Right atrium auricular region (tissue), 2 donors: ENCODE measurements at places on chromosomes 11 and 22. TPM values are rescaled to one million over a fixed set of nuclear protein-coding genes. Genes with fewer than 3 reads are reported as not detected.

The OR8U1 gene
- total RNA-seq = not detected

DNA sequence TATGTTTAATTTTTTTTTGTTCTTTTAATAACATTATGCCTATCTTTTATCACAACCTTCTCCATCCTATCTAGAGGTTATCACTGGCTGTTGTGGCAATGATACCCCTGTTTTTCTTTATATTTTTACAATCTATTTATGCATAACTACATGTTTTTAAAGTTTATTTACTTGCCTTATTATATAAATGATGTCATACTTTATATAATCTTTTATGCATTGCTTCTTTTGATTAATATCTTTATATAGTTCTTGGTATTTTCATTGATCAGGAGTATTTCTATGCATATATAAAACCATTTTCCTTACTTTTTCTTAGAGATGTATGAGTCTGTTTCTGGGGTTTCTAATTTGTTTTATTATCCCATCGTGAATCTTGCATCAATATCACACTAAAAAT is 719.8 kb upstream of the RAG2 start:
- no peaks in the 10 kb centered on the region for H3K4me1 ChIP-seq
- no peak overlapping the region for H3K4me3 ChIP-seq
- DNase-seq = no peak
- no peak overlapping the region for H3K27ac ChIP-seq
- no peaks in the 10 kb centered on the region for H3K27me3 ChIP-seq

- H3K4me3 ChIP-seq = peak overlapping the region; percentile 75
- peak overlapping the region; percentile 100 for H3K27ac ChIP-seq
- no peaks in the 10 kb centered on the region for H3K27me3 ChIP-seq
- peak; percentile 81 for DNase-seq
- H3K4me1 ChIP-seq = peaks cover 38% of the 10 kb centered on the region
- peaks cover 53% of the 10 kb centered on the region for H3K36me3 ChIP-seq
Measured at GRCh38 chr11:65506772-65507505, 8.1 kb downstream of the MALAT1 start.

GRCh38 chr11:119673759-119674336 is 55.2 kb downstream of the NECTIN1 start:
- H3K4me1 ChIP-seq = peaks cover 25% of the 10 kb centered on the region
- no peak overlapping the region for H3K27ac ChIP-seq
- H3K4me3 ChIP-seq = no peak overlapping the region

DNA sequence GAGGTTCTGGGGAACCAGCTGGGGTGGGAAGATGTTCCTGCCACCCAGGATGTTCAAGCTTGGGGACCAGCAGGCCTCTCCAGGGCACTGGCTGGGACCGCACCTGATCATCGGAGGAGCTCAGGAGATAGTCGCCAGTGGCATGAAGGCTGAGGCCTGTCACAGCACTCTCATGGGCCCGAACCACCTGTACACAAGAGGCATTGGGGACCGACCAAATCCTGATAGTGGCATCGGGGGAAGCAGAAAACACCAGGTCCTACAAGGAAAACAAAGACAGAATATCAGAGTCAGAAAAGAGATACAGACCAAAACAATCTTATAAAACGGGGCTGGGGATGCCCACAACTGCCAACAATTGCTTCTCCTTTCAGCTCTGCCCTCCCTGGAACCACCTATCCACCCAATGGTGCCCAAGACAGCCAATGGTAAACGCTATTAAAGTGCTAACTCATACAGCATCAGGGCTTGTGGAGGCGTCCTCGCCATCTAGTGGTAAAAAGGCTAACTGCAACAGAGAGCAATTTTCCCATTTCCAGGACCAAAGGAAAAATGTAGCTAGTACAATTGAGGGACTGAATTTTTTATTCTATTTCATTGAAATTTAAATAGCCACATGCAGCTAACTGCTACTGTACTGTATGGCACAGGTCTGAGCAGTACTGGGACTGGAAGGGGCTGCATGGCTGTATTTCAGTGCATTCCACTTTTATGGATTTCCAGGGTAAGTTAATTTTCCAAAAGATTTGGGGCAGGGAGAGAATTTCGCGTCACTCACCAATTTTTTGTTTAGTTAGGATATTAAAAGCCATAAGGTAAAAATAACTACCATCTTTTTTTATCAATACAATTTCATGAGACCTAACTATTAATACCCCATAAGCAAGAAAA is 7.1 kb downstream of the PRPF19 start:
- peaks cover 3% of the 10 kb centered on the region for H3K4me1 ChIP-seq
- H3K36me3 ChIP-seq = peaks cover 77% of the 10 kb centered on the region
- no peaks in the 10 kb centered on the region for H3K27me3 ChIP-seq

The PGA5 gene
- 0.48 TPM for total RNA-seq

GRCh38 chr11:112881461-112881860 is 79.8 kb upstream of the NCAM1 start:
- DNase-seq = peak; percentile 85
- H3K36me3 ChIP-seq = no peaks in the 10 kb centered on the region
- peak overlapping the region; percentile 47 for H3K4me3 ChIP-seq

DNA sequence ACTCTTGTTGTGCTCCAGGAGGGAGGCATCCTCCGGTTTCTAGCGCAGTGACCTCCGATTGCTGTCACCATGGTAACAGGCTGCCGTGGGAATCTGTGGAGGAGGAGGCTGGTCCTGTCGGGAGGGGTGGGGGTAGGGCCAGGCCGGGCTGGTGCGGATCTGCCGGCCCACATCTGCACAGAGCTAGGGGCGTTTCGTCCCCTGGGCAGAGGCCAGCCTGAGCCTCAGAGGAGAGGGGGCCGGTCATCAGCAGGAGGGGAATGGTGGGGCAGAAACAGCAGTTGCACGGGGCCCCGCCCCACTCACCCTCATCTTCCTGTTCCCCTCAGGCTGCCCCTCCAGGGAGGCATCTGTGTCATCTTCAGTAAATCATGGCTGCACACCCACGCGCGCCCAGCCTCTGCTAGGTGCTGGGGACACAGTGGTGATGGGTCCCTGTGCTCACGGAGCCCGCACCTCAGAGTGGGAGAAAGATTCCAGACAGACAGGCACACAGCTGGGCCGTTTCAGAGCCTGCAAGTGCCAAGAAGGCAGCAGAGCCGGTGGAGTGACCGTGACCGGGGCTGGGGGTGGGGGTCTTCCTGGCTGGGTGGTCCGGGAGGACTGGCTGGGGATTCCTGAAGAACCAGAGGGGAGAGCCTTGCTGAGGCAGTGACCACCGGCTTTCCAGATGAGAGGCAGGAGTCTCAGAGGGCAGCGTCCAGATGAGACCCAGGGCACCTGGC is 120.5 kb downstream of the CACNA1I start:
- H3K27me3 ChIP-seq = no peaks in the 10 kb centered on the region
- no peak for DNase-seq
- no peak overlapping the region for H3K27ac ChIP-seq
- no peaks in the 10 kb centered on the region for H3K36me3 ChIP-seq
- H3K4me3 ChIP-seq = no peak overlapping the region

The KDM2A gene
- 37.3 TPM for total RNA-seq

DNA sequence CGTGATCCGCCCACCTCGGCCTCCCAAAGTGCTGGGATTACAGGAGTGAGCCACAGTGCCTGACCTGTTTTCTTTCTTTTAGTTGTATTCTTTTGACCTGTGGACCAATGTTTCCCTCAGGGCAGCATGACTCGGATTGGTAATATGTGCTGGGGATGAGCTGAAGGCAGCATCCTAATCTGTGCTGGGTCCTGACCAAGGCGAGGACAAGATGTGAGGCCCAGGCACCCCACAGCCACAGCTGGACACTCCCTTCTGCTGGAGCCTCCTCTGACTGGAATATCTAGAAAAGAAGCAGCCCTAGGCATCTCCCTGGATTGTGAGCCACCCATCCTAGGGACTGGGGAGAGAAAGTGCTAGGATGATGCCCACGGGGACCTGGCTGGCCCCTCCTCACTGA is 105.4 kb downstream of the PDE2A start:
- no peak overlapping the region for H3K27ac ChIP-seq
- no peaks in the 10 kb centered on the region for H3K4me1 ChIP-seq
- no peak overlapping the region for H3K4me3 ChIP-seq
- no peaks in the 10 kb centered on the region for H3K27me3 ChIP-seq

- peaks cover 14% of the 10 kb centered on the region for H3K27me3 ChIP-seq
- no peak overlapping the region for H3K4me3 ChIP-seq
- H3K27ac ChIP-seq = no peak overlapping the region
- no peaks in the 10 kb centered on the region for H3K36me3 ChIP-seq
- peaks cover 18% of the 10 kb centered on the region for H3K4me1 ChIP-seq
Measured at GRCh38 chr11:47592251-47592650, 2.0 kb downstream of the C1QTNF4 start.

- DNase-seq = no peak
- H3K4me1 ChIP-seq = no peaks in the 10 kb centered on the region
- no peaks in the 10 kb centered on the region for H3K27me3 ChIP-seq
Measured at GRCh38 chr11:94549146-94549545, 5.4 kb downstream of the FUT4 start.

DNA sequence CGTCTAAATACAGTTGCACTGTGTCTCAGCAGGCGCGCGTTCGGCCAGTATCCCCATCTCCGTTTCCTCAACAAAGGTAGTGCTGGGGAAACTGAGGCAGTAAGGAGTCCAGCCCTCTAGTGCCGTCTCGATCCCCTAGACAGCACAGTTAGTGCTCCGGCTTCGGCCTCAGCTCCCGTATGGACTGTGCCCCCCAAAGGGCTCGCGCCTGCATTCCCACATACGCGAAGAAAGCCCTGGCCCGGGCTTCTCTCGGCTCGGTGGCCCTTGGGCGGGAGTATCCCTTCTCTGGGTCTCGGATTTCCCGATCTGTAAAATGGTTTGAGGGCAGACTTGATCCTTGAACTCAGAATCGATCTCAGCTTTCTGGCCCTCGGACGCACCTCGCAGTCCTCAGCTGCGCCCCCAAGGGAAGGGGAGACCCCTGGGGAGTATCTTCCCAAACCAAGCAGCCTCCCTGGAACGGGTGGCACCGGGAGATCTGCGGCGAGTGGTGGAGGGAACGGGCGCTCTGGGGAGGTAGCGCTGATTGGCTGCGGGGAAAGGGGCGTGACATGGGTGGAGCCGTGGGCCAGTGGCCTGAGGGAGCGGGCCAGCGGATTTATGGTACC is 759 bp upstream of the PEX16 start:
- peak overlapping the region; percentile 71 for H3K4me3 ChIP-seq
- peak; percentile 87 for DNase-seq
- peaks cover 26% of the 10 kb centered on the region for H3K36me3 ChIP-seq
- peak overlapping the region; percentile 87 for H3K27ac ChIP-seq

DNA sequence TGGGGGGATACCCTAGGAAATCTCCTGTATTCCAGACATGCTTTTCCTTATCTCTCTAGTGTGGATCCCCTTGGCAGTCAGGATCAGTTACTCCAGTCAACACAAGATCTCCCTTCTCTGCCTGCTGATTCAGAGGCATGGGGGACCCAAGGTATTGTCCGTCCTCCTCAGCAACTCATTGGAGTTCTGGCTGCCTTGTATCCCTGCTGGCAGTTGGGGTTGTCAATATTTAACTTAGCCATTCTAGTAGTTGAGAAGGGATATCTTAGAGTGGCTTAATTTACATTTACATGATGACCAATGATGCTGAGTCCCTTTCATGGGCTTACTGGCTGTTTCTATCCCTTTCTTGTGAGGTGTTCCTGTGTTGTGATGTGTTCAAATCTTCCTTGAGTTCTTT is 74.2 kb downstream of the GRK3 start:
- H3K4me3 ChIP-seq = no peak overlapping the region
- no peaks in the 10 kb centered on the region for H3K27me3 ChIP-seq
- no peak for DNase-seq
- H3K27ac ChIP-seq = no peak overlapping the region

The RIMBP3C gene
- 0.04 TPM for total RNA-seq

The RAB3IL1 gene
- 4.3 TPM for total RNA-seq

GRCh38 chr11:110345743-110346142 is 49.3 kb upstream of the RDX start:
- no peaks in the 10 kb centered on the region for H3K4me1 ChIP-seq
- H3K27ac ChIP-seq = no peak overlapping the region
- H3K27me3 ChIP-seq = no peaks in the 10 kb centered on the region
- no peaks in the 10 kb centered on the region for H3K36me3 ChIP-seq
- no peak for DNase-seq
- H3K4me3 ChIP-seq = no peak overlapping the region

- no peaks in the 10 kb centered on the region for H3K36me3 ChIP-seq
- no peak for DNase-seq
- H3K27ac ChIP-seq = no peak overlapping the region
- no peaks in the 10 kb centered on the region for H3K4me1 ChIP-seq
- no peaks in the 10 kb centered on the region for H3K27me3 ChIP-seq
- H3K4me3 ChIP-seq = no peak overlapping the region
Measured at GRCh38 chr11:122275508-122275907, 159.5 kb upstream of the BLID start.

GRCh38 chr22:33896154-33896553 is 24.1 kb downstream of the LARGE1 start:
- H3K27me3 ChIP-seq = no peaks in the 10 kb centered on the region
- H3K4me3 ChIP-seq = no peak overlapping the region
- H3K36me3 ChIP-seq = no peaks in the 10 kb centered on the region
- DNase-seq = no peak
- H3K27ac ChIP-seq = peak overlapping the region; percentile 63

DNA sequence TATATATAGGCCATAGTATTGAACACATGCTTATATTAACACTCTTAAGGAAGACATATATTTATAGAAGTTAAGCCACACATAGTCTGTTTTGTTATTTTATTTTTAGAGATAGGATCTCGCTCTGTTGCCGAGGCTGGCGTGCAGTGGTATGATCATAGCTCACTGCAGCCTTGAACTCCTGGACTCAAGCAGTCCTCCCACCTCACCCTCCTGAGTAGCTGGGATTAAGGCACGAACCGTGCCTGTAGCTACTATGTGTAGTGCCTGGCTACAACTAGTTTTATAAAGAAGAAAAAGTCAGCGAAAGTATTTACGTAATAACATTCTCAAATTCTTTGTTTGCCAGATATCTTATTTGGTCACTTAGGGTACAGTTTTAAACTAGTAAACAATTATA is 5.6 kb upstream of the UCP2 start:
- H3K4me3 ChIP-seq = no peak overlapping the region
- no peaks in the 10 kb centered on the region for H3K27me3 ChIP-seq
- no peak for DNase-seq

DNA sequence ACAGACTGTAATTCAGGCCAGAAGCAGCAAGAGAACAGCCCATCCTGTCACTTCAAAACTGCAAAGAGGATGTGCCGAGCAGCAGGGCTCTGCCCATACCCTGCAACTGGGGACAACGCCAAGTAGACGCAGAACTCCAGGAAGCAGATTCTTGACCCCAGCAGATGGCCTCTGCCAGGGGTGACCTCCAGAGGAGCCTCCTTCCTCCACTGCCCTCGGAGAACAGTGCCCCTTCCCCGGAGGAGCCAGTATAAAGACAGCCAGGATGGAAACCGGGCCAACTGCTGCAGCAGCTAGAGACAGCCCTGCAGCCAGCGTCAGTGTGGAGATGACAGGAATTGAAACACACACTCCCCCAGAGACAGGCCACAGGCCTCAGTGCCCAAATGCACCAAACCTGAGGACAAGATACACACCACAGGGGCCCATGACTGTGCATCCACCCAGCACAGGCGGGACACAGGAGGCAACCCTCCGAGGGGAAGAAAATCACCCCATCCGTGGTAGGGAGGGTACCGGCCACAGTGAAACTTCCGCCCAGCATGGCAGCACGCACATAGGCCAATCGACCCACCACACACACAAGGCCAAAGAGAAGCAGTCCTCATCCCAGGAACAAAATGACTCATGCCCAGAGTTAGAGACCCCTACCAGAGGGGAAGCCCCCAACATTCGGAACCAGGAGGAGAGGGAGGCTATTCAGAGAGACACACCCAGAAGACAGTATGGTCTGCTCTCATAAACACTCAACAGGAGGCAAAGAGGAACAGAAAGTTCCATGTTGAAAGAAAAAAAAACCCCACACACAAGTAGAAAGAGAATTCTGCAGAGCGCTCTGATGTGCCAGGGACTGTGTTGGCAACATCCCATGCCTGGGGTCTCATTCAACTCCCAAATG is 5.6 kb downstream of the AHNAK start:
- H3K27me3 ChIP-seq = no peaks in the 10 kb centered on the region
- DNase-seq = no peak
- peak overlapping the region; percentile 18 for H3K4me3 ChIP-seq
- peaks cover 2% of the 10 kb centered on the region for H3K4me1 ChIP-seq
- H3K36me3 ChIP-seq = peaks cover 6% of the 10 kb centered on the region

The MMP3 gene
- total RNA-seq = not detected
